ENCODE measurements at places on chromosomes 1 and 21. TPM values are rescaled to one million over a fixed set of nuclear protein-coding genes. Genes with fewer than 3 reads are reported as not detected.

The MFAP2 gene
- polyA plus RNA-seq, result 180 TPM

The MOV10 gene
- polyA plus RNA-seq, result 81.1 TPM

The EFNA3 gene
- polyA plus RNA-seq, result 6.1 TPM

DNA sequence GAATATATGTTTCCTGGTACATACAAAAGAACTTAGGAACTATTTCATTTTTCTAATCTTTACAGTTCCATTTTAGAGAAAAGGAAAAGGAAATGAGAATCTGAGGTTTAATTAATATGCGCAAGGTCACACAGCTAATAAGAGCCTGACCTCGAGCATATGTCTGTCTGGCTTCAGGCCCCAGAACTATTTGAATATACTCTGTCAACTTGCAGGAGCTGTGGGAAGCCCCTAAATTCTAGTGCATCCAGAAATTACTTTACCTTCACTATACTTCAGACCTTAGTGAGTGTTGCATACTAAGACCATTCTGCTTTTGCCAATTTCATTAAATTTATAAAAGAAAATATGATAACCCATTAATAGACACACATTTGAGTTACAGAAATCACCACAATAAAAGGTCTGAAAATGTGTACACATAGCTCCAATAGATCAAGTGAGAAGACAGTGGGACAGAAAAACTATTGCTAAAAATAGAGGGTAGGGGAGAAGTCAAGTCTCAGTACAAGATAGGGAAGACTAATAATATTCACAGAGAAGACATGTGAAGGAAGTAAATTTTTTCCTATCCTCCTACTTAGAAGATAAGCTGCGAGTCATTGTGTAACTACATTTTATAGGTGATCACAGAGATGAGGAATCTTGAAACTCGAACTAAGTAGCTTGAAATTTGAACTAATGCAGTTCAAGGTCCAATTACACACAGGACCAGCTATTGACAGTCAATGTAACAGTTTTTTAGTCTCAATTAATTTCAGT is 3.8 kb downstream of the RGS13 start:
- no peak for DNase-seq

- no peak for DNase-seq
Observed at GRCh38 chr1:18464665-18465050, 16.1 kb upstream of the KLHDC7A start.

DNA sequence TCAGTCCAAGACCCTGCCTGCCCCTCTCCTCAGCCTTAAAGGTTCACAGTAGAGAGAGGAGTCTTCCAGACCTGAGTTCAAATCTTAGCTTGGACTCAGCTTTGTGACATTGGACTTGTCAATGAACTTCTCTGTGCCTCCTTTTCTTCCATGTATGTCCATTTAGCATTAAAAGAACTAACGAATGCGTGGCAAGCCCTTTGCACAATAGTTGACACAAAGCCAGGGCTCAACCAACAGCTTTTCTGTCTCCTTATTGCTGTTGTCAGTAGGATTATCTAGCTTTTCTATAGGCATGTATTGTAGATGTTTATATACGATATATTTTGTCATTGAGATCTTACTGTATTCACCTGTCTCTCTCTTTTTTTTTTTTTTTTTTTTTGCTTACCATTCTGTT is 450.8 kb downstream of the PTPRU start:
- no peak for DNase-seq

DNA sequence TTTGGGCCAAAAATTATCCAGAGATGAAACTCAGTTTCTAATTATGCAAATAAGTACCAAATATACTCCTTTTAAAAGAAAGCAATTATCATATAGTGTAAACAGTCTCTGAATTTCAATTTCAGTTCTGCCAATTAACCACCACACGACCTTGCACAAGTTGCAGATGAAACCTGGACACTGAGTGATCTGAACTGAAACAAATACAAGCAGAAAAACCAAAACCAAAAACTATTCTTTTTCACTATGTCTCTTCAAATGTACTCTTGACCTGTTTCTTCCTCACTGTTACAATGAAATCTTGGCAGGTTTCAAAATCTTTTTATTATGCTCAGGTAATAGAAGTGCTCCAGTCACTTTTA is 79.2 kb downstream of the TYW3 start:
- DNase-seq, result no peak

DNA sequence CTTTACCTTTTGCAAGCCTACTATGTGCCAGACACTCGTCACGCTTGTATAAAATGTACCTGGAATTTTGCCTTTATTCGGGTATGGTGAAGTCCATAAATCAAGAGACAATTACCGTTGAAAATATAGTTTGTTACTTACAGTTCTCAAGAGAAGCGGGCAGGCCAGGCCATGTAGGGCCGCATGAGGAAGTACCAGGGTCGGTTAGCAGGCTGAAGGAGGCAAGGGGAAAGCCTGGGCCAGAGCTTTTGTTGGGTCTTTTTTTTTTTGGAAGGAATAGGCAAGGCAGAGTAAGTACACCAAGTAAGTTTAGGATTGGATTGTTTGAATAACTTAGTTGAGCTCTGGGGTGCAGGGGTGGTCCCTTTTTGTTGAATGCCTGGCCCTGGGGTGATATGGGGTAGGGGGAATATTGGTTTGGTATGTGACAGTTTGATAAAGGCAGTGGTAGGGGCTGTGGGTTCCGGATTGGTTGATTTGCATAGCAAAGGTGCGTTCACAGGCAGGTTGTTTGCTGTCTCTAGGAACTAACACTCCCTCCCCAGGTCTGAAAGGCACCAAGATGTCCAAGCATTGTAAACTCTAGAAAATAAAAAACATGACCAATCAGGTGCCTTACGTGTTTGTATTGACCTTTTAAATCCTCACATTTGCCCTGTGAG is 80.7 kb downstream of the KAZN start:
- no peak for DNase-seq

DNA sequence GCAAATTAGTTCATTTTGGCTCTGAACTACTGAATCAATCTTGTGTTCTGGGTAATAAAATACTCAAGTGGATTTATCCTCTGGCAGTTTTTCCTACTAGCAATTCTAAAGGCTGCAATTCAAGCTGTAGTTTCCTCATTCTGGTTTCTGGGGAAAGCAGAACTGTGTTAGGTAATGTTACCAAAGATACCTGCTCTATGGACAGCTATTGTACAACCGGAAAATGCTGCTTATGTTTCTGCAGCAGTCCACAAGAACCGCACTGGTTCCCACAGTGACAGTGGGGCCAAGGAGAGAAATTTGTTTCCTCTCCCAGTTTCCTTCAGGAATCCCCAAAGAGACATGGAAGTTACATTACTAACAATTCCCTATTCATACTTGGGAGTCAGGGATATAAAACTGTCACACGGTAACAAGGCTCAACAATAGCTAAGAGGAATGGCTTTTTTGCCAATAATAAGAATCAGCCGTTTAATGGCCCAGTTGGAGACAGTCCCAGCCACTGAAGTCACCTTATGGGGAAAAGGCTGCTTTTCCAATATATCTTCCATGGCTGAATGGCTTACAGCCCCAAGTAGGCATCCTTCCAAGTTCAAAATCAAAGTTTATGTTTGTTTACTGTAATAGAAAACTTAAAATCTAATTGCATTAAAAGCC is 52.6 kb downstream of the PCNX2 start:
- DNase-seq, result peak; percentile 42

GRCh38 chr1:51555866-51556619 is 37.0 kb upstream of the EPS15 start:
- no peak for DNase-seq

GRCh38 chr1:56331207-56331891 is 248.0 kb downstream of the PLPP3 start:
- no peak for DNase-seq

DNA sequence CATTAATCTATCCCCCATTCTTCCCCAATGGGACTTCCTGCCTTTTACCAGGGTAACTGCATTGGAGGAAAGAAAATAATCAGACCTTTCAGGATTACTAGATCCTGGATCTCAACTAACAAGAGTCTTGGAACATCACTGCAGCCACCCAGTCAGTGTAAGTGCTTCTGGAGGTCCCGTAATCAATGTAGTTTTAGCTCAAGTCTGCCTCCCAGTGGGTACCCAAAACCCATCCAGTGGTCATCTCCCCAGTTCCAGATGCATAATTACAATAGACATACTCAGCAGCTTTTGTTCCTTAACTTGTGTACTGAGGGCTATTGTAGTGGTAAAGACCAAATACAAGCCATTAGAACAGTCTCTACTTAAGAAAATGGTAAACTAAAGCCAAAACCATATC is 319.1 kb downstream of the GPATCH2 start:
- DNase-seq, result no peak

GRCh38 chr1:96710708-96711477 is 10.7 kb upstream of the PTBP2 start:
- DNase-seq, result no peak

- no peak for DNase-seq
Observed at GRCh38 chr1:168085401-168085872, 51.3 kb downstream of the GPR161 start.

GRCh38 chr1:61641578-61642336 is 83.2 kb downstream of the TM2D1 start:
- DNase-seq, result peak; percentile 46

DNA sequence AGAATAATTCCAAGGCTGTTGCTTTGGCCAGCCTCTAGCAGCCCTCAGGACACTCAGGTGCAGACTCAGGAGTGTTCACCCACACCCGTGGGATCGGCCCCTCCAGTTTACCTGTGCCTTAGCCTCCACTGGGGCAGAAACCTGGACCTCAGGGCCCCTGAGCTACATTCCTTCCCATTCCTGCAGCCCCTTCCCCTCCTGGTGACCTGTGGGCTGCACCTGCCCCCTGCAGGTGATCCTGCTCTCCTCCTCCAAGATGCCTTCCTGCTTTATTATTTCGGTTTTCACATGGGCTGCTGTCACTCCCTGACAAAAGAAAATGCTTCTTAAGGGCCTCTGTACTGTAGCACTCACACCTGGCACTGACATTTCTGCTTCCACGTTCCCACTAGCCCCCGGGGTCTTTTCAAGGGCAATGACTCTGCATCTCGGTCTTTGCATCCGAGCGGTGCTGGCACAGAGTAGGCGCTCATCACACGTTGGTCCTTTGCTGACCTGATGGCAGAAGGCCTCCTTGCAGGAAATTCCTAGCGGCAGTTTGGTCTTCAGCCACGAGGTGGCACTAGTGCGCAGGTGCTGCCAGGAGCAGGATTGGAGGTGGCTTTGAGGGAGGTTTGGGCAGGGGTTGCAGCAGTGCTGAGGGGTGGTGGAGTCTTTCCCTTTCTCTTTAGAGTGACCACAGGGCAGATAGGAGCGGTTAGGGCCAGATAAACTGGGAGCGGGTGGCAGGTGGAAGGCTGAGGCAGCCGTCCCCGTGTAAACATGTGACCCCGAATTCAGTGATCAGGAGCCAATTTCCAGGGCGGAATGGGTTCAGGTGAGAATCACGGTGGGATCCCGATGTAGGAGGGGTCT is 25.3 kb upstream of the ETV3 start:
- peak; percentile 72 for DNase-seq

- no peak for DNase-seq
Observed at GRCh38 chr1:206744683-206745082, 25.9 kb upstream of the IL19 start.

DNA sequence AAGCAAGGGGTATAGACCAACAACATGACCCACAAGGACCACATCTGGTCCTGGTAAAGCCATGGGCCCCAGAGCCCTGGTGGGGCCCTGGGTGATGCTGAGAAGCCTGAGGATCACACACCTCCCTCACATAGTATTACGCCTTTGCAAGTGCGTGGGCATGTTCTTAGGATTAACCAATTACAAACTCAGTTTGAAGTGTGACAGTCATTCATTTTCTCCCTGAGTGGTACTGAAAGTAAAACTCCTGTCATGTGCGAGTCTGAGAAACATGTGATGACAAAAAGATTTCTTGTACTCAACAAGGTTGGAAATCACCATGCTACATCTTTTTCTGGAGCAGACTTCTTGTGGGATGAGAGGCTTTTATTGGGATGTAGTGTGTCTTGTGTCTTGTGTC is 315.3 kb upstream of the DUSP10 start:
- no peak for DNase-seq

- no peak for DNase-seq
Observed at GRCh38 chr1:9008236-9008635, 18.0 kb downstream of the SLC2A7 start.

DNA sequence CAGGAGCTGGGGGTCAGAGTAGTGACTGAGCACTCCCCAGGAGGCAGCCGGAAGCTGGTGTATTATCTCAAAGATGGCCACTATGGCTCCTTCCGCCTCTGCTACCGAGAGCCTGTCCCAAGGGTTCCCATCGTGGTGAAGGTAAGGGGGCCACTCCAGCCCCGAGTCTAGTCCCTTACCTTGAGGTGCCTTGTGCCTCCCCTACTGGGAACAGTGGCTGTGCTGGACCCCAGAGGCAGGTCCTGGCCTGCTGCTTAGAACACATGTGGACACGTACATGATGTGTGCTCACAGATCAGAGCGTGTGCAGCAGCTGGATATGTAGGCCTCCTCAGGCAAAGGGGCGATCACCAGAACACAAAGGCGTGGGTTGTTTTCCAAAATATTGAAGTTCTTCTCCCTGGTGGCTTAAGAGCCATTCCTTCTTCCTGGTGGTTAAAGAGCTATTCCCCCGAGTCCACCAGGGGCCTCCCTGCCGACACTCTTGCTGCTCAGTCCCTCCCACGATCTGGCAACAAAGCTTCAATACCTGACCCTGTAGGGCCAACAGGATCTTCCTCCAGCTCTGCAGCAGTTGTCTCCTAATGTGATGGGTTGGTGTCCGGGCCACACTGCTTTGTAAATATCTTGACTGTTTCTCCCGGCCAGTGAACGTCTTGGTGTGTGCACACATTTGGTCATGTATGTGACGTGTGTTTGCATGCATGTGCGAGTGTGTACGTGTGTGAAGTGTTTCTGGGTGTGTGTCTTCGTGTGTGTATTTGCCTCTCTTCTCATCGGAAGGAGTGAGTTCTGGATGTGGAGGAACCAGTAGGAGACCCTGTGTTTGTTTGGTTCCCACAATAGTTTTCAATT is 68.4 kb upstream of the TINAGL1 start:
- DNase-seq, result no peak

- DNase-seq, result no peak
Observed at GRCh38 chr1:169588785-169589485, 2.7 kb upstream of the F5 start.

GRCh38 chr1:46021046-46021996 is 111.1 kb downstream of the PIK3R3 start:
- no peak for DNase-seq

GRCh38 chr1:100430325-100430756 is 78.0 kb downstream of the CDC14A start:
- no peak for DNase-seq

GRCh38 chr1:106926803-106927582 is 129.5 kb upstream of the PRMT6 start:
- no peak for DNase-seq

GRCh38 chr1:35615440-35615839 is 25.9 kb downstream of the PSMB2 start:
- DNase-seq, result no peak
